ENCODE measurements at places on chromosomes 12 and 14.

DNA sequence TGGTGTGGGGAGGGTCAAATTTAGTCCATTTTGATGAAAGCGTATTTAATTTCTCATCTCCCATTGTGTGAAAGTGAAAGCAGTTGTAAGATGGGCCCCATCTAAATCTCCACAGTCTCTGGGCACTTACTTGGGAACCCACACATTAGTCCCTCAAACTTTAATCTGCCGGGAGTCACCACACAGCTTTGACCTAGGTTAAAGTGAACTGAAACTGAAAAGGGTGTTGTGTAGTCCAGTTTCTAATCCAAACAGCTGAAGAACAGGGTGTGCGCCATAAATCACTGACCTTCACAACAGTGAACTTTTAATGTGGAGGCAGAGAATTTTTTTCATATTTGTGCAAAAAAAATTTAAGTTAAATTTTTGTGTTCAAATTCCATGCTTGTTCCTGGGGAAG lies 48.4 kb upstream of the PTPRO start:
- DNase-seq = no peak

DNA sequence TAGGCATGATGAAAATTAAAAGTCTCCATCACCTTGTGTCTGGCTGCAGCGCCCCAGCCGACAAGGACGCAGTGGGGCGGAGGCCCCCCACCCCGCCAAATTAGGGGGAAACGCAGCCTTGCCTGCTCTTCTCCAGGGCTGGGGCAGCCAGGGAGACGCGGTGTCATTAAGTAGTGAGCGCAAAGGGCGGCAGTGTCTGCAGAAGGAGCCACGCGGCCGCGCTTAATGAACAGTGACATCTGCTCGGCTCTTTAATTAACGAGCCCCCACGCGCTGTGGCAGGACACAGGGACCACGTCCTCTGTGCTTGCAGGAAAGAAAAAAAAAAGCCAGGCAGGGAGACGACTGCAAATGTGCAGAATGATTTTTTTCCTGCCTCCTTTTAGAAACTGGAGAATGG lies 93.4 kb upstream of the NCOR2 start:
- no peak for DNase-seq

GRCh38 chr14:100156776-100157175 lies 2.7 kb downstream of the DEGS2 start:
- DNase-seq = no peak

GRCh38 chr12:128612150-128612850 lies 211.5 kb downstream of the SLC15A4 start:
- DNase-seq = no peak

DNA sequence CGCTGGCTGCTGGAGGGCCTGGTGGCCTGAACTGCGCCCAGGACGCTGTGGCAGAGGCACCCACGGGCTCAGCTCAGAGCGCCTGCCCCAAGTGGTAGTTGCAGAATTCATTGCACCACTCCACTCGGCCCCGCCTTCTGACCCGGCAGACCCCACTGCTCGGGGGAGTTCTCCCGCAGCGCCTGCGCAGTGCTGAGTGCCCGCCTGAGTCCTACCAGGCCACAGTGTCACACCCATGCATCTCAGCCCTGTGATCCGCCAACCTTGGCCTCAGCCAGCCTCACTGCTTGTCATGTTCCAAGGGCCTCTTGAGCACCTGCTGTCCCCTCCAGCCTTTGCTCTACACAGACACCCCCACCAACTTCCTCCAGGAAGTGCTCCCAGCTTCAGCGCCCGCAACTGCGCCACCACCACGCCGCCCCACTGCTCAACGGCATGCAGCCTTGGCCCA lies 12.2 kb downstream of the DEGS2 start:
- peak; percentile 66 for DNase-seq

DNA sequence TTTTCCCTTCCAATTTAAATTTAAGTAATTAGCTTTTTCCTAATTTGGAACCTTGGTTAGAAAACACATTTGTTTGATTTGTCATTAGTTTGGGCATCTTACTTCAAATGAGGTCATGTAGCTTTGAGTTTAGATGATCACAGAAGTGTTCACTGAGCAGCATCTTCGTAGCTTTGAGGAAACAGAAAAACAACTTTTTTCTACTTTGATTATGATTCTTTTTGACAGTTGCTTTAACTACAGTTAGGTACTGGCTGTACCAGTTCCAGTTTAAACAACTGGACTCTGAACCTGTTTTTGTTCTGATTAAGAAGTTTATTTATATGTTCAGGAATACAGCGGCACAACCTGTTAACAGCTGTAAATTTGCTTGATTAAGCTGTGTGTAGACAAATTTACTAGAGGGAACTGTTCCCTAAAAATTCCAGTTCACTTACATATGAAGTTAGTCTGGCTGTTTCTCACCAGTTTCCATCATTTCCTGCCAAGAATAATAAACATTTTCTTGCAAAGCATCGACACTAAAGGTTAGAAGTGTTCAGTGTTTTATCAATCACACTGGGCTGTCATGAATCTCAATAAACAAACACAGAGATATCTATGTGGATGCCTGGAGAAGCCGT lies 191.9 kb downstream of the RAD51B start:
- no peak for DNase-seq

- no peak for DNase-seq
Measured at GRCh38 chr14:97970222-97970621, 1173.0 kb downstream of the VRK1 start.
